ENCODE measurements at places on chromosomes 5 and 9. TPM values are rescaled to one million over a fixed set of nuclear protein-coding genes. Genes with fewer than 3 reads are reported as not detected.

Gene NUDCD2
- 11.8 TPM for total RNA-seq

Gene FYB1
- 4.7 TPM for total RNA-seq

Gene HRH2
- total RNA-seq, result 46.6 TPM

Gene ANKRD31
- total RNA-seq, result 0.05 TPM

Gene ALDH1A1
- total RNA-seq, result 25.7 TPM

Gene IL33
- 29.6 TPM for total RNA-seq

Gene ANKRA2
- 14.4 TPM for total RNA-seq

Gene SNCAIP
- total RNA-seq, result 1.7 TPM

Data from Right ventricle myocardium inferior (tissue), 1 donor.